ENCODE measurements at places on chromosomes 3 and 15. TPM values are rescaled to one million over a fixed set of nuclear protein-coding genes. Genes with fewer than 3 reads are reported as not detected.

Gene TRAIP
- total RNA-seq: 2.4 TPM

Gene CATSPER2
- total RNA-seq: 9.6 TPM

Gene NRG4
- total RNA-seq: under 0.01 TPM

Gene PP2D1
- total RNA-seq: not detected

Gene UBP1
- 76.9 TPM for total RNA-seq

Gene FBXW12
- total RNA-seq: not detected

Gene CTXN2
- not detected for total RNA-seq

Gene ATP13A5
- not detected for total RNA-seq

Gene UTS2B
- 0.30 TPM for total RNA-seq

Gene MUSTN1
- total RNA-seq: not detected

Gene TEX55
- total RNA-seq: not detected

Gene CCR8
- total RNA-seq: not detected

Gene GOLGA8Q
- total RNA-seq: 1.8 TPM

Gene FOXB1
- total RNA-seq: not detected

Gene MME
- total RNA-seq: 670 TPM

Gene PPP2R3A
- total RNA-seq: 6.5 TPM

Gene NMNAT3
- 0.32 TPM for total RNA-seq

Gene GP9
- total RNA-seq: not detected

Gene CHRNA5
- total RNA-seq: 0.59 TPM

Gene XCR1
- not detected for total RNA-seq

Gene SLC51A
- total RNA-seq: not detected

Gene GOLGA8M
- total RNA-seq: not detected

Gene LRRN1
- total RNA-seq: not detected

Gene C2CD4B
- total RNA-seq: not detected

Gene SLC41A3
- total RNA-seq: 43.7 TPM

Data from smooth muscle cell of the umbilical artery (primary cell).